ENCODE measurements at places on chromosomes 5 and 9.

GRCh38 chr9:73270967-73271721 lies 119.5 kb downstream of the ANXA1 start:
- peak; percentile 67 for DNase-seq

DNA sequence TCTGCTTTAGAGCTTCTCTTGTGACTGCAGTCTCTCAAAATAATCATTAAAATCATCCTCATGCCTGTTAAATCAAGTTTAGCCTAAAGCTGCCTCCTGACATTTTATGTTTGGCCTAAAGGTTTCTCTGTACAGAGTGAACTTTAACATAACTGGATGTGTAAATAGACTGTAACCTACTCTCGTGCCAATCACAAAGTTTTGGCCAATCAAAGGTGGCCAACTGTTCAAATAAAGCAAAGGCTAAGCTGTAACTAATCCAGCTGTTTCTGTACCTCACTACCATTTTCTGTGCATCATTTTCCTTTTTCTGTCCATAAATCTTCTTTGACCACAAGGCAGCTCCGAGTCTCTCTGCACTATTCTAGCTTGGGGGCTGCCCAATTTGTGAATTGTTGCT lies 86.2 kb downstream of the GCNT1 start:
- no peak for DNase-seq

GRCh38 chr5:148376198-148376597 lies 7.6 kb upstream of the FBXO38 start:
- no peak for DNase-seq

DNA sequence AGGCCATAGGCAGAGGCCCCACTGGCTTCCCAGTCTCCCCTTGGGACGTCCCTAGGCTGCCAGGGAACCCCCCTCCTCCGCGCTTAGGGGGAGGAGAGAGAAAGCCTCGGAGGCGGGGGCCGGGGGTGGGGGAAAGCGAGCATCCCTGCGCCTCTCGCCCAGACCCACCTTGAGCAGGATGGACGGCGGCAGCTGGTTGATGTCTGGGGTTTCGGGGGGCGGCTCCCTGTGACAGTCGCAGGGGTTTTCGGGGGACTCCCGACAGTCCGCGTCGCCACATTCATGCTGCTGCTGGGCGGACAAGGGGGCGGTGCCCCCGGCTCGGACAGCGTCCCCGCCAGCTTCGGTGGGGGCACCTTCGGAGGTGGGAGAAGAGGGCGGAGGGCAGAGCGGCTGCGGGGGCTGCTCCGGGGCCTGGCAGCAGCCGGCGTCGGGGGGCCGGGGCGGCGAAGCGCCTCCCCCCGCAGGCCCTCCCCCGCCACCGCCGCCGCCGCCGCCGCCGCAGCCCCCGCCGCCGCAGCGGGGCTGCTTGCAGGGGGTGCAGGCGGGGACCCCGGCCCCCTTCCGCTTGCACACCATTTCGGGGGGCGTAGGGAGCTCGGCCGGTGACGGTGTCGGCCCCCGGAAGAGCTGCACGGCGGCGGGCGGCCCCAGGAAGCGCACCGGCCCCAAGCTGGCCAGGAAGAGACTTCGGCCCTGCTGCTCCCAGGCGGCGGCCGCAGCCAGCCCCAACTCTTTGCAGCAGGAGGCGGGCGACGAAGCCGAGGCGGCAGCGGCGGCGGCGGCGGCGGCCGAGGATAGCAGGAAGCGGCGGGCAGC lies 1.2 kb downstream of the FBXL17 start:
- DNase-seq = peak; percentile 42

- no peak for DNase-seq
Observed at GRCh38 chr9:79325501-79325900, 246.3 kb upstream of the TLE4 start.

DNA sequence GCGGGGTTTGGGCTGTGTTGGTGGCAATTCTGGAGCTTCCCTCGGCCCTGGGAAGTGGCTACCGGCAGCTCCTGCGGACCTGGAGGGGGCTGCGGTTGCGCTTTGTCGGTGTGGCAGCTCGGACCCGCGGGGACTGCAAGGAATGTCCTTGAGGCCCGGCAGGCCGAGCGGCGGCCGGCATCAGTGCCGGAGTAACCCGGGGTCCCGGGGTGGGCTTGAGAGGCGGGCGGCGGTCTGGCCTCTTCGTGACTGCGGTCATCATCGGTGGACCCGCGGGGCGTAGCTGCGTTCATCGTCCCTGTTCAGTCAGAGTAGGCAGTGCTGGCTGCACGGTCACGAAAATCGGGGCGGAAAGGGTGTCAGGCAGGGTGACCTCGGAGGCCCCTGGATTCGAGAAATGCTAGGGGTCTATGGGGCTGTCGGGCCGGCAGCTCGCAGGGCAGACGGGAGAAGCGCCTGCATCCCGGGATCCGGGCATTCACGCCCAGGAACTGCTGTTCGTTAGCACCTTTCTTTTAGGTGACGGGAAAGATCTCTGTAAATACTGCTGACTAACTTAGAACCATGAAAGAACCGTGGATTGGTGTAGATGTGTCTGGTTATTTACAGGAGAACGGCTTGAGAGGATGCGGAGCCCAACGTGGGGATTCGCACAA lies 474 bp downstream of the HMGCR start:
- DNase-seq = no peak

- DNase-seq = no peak
Observed at GRCh38 chr5:117652958-117653280, 1078.3 kb upstream of the SEMA6A start.

- DNase-seq = no peak
Observed at GRCh38 chr5:157613385-157614245, 38.0 kb upstream of the ADAM19 start.

- peak; percentile 21 for DNase-seq
Observed at GRCh38 chr5:57174128-57174889, 450 bp downstream of the GPBP1 start.

- no peak for DNase-seq
Observed at GRCh38 chr5:54828151-54828550, 157.2 kb downstream of the ESM1 start.

DNA sequence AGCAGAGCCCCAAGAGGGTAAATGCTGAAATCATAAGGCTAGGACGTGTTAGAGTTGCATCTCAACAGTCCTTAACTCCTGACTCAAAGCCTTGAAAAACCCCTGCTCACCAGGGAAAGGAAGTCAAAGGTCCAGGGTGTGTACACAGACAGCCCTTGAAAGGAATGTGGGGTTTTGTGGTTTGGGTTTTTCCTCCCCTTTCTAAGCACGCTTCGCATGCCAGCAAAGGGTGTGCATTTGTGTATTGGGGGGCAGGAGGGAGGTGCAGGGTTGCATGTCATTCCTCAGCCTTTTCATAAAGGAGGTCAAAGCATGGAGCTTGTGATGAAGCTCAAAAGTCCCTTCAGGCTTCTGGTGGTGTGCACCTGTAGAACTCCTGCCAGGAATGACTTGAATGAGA lies 17.3 kb upstream of the XPA start:
- DNase-seq = peak; percentile 83

DNA sequence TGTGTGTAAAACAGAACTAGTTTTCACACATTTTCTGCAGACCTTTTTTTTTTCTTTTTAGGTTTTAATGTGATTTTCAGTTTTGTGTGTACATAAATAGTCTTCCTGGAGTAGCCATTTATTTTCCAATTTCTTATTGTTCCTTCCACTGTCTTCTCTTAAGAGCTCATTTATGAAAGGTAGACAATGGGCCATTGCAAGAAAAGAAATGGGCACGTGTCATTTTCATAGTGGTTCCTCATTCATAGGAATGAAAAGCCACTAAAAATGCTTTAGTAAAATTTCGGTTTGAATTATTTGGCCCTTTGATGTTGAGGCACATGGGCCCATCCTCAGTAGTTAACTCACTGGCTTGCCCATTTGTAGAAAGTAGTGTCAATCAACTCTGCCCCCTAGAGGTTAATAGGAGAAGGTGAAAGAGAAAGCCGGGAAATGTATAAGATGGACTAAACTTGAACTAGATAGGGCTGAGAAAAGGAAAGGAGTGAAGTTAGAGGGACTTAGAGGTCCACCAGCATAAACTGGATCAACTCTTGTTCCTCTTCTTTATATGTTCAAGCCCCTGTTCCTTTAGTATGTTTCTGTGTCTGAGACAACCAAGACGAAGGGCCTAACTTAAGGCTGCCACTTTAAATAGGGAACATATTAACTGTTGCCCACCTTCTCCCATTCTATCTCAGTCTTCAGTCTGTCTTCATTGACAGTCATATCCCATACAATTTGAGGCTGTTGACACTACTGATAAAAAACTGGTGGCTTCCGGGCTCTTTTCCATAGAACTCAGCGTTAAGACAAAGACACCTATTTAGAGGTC lies 72.6 kb downstream of the SMARCA2 start:
- DNase-seq = peak; percentile 63

GRCh38 chr5:112586596-112587062 lies 151.1 kb upstream of the APC start:
- no peak for DNase-seq

DNA sequence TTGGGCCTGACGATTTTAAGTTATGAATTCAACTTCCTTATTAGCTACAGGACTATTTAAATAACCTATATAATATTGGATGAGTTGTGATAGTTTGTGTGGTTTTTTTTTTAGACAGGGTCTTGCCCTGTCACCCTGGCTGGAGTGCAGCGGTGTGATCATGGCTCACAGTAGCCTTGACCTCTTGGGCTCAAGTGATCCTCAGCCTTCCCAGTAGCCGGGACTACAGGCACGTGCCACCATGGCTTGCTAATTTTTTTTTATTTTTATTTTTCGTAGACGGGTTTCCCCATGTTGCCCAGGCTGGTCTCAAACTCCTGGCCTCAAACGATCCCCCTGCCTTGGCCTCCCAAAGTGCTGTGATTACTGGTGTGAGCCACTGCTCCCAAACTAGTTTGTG lies 17.6 kb downstream of the SPZ1 start:
- DNase-seq = no peak

DNA sequence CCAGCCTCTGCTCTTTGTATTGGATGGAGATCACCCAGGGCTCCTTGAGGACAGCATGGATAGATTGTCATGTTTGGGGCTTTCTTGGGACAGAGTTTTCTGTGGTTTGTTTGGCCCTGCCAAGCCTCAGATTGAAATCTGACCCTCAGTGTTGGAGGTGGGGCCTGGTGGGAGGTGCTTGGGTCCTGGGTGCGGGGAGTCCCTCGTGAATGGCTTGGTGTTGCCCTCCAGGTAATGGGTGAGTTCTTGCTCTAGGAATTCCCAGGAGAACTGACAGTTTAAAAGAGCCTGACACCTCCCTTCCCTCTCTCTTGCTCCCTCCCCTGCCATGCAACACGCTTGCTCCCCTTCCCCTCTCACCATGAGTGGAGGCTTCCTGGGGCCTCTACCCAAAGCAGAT lies 48.6 kb upstream of the OLFM1 start:
- DNase-seq = no peak

- DNase-seq = no peak
Observed at GRCh38 chr5:127429928-127430327, 87.5 kb upstream of the PRRC1 start.

GRCh38 chr5:62828742-62829603 lies 250.4 kb downstream of the LRRC70 start:
- no peak for DNase-seq

DNA sequence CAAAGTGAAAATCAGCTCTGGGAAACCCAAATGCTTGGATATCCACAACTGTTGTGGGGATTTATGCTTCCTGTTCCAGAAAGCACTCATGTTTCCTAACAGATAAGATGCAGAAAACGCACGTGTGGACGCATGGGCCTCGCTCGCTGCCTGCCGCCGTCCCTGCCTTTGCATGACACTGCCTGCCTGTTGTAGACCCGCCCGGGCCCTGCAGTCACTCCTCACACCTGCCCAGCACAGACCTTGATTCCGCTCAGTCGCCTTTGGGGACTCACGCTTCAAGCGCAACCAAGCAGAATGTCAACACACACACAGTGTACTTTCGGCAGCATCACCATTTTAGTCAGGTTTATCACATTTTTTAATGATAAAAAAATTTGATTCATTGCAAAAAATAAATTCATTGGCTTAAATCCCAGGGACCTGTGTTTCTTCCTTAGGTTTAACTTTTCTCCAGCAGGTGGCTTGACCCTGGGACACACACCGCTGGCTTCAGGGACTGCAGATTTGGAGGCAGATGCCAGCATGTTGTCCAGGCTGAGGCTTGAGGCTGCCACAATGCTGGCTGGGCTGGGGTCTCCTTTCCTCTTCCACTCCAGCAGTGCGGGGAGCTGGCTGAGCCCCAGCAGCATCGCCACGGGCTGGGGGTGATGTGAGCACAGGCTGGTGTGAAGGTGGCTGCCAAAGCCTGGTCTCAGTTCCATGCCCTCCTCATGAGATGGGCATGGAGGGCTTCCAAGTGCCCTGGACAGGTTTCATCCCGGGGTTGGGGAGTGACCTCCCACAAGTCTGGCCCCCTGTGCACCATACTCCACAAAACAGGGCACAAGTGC lies 416.9 kb upstream of the IRX4 start:
- DNase-seq = no peak

DNA sequence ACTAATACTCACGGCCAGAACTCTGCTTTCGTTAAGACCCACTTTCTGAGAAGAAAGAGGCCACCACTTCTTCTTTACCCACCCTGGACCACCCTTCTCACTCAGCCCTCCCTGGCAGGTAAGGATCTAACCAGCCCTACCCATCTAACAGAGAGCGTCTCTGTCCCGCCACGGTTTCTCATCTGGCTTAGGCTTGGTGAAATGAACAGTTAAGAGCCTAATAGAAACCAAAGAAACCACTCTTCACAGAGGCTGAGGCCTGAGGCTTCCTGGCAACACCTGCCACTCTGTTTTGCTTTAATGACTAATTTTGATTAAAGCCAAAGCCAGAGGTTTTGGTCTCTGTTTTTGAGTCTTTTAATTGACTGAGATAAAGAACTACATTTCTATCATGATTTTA lies 354.1 kb upstream of the SLC30A5 start:
- DNase-seq = no peak

DNA sequence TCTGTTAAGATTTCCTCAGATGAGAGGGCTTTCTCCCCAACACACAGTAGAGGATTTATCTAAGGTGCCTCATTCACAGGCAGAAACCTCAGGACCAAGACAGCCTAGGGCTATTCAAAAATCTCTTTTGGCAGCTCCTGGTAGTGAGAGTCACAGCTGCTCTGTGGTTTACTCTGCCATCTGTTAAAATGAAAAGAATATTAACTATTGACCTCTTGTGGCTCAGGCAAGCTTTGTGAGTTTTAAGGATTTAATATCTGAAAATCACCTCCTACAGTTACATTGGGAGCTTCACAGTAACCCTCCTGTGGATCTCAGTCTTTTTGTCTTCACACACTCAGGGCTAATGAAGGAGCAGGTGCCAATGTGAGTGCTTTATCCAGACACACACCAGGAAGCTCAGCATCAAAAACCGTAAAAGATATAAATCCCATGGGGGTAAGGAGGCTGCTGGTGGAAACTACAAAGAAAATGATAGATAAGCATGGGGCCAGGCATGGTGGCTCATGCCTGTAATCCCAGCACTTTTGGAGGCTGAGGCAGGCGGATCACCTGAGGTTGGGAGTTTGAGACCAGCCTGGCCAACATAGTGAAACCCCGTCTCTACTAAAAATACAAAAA lies 29.7 kb downstream of the PPP1R2B start:
- no peak for DNase-seq

- DNase-seq = no peak
Observed at GRCh38 chr9:426976-427375, 212.3 kb downstream of the DOCK8 start.

GRCh38 chr9:20207176-20207575 lies 415.1 kb downstream of the MLLT3 start:
- DNase-seq = no peak

All from fibroblast of skin of scalp (primary cell).